ENCODE measurements at places on chromosomes 2 and 18.

GRCh38 chr2:177715771-177716170 is 323.2 kb downstream of the AGPS start:
- DNase-seq, result no peak

DNA sequence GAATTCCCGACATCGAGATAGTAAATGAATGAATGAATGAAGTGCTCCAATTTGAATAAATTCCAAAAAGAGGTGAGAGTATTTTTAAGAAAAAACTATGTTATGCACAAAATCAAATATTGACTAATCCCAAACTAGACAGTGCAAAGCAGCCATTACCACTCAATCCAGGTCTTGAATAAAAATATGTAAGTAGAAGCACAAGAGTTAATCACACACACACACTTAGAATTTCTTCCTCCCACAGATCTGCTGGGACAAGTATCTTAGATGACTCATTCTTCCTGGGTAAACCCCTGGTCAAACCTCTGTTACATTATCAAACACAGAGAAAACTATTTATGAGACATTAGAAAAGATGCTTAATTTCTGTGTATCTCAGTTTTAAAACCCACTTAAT is 102.0 kb downstream of the PLA2R1 start:
- DNase-seq, result no peak

DNA sequence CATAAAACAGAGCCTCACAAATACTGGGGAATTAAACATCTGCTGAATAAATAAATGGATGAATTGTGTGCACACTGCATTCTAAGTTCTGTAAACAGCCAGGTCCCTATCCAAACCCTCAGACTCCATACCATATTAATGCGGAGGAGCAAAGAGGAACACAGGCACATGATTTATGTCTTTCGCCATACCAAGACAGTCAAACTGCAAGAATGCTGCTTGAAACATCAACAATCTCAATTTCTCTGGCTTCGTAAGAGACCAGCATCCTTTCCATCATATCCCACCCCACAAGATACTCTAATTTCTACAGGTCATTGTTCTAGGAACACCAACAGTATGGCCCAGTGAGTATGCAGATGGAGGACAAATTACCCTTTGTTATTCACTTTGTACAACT is 15.0 kb downstream of the KANSL3 start:
- DNase-seq, result no peak

DNA sequence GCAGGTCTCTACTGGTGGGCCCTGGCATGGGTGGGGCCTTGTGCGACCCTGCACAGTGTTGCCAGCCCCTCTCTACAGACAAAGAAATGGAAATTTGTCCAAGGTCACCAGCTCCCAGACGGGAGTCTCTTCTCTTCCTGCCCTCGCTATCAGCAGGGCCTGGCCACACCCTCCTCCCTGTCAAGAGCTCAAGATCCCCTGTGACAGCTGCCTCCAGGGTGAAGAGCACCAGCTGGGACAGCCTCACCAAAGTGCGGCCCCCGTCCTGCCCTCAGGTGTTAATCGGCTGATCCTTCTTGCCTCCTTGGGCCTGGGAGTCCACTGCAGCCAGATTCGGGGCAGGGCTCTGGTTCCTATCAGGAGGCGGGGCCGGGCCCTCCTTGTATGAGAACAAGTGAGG is 259.1 kb downstream of the TWIST2 start:
- no peak for DNase-seq
